Suppressor macrophage treated with lipopolysaccharide for 1 hour (primary cell): ENCODE measurements at places on chromosomes 12 and 14.

- no peak for DNase-seq
Measured at GRCh38 chr12:48265777-48266176, 62.7 kb upstream of the OR10AD1 start.

GRCh38 chr12:82015623-82016347 lies 256.6 kb upstream of the PPFIA2 start:
- no peak for DNase-seq

- DNase-seq: peak; percentile 32
Measured at GRCh38 chr14:70317969-70318634, 41.4 kb downstream of the COX16 start.

DNA sequence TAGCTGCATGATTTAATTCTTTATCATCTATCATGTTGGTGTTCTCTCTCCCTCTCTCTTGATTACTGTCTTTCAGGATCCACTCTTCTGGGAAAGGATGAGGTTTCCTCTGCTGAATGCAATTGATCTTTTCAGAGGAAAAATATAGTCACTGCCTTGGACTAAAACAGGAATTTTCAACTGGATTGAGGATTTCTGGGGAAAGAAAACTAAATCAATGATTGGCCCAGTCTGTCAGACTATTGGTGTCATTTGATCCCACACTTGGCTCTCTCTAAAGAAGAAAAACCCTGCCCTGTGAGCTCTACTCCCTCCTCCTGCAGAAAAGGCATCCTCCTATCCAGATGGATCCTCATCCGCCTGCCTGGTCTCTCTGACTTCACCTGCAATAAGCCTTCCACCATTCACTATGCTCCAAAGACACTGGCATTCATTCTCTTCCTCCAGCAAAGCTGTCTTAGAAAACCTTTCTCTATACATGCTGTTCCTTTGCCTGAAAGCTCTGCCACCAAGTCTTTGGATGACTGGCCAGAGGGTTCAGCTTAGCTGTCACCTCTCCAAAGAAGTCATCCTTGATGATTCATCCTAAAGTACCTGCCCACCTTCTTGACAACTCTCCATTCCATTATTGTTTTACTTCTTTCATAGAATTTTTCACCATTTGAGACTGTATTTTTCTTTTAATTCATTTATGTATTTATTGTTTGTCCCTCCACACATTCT lies 127.7 kb upstream of the CAND1 start:
- no peak for DNase-seq

- no peak for DNase-seq
Measured at GRCh38 chr14:96195441-96196081, 9.1 kb upstream of the BDKRB2 start.

DNA sequence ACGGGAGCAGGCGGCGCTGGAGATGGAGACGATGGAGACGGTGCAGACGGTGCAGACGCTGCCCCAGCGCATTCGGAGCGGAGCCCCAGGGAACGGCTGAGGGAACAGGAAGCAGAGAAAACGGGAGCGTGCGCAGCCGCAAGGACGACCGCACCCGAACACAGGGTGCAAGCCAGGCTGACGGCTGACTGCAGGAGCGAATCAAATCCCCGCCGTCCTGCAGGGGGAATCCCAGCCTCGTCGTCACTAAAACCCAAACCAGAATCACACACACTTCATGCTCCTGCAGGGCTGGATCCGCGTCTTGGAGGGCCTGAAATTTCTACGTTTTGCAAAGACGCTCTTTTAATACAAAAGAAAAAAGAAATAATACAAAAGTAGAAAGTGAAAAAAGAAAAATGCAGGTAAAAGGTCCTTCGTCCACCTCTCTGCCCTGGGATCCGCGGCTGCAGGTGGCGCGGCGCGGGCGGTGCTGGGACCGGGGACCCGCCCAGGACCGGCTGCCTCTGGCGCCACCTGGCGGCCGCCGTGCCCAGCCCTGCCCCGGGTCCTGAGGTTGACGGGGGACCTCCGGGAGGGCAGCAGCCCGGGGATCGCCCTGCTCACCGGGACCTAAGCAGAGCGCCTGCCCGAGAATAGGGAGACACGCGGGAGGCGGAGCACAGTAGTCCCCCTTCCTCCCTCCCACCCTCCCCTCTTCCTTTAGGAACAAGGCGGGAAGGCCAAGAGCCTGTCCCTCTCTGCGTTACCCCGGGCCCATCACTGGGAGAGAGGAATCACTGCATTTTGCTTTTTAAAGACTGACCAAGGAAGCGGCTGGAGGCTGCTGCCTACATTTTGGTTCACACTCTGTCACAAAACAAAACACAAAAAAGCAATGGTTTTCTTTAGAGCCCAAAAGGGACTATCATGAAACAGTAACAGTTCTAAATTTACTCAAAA lies 20.1 kb downstream of the STX2 start:
- peak; percentile 89 for DNase-seq

- no peak for DNase-seq
Measured at GRCh38 chr12:65324551-65324950, 46.1 kb downstream of the MSRB3 start.

GRCh38 chr12:116266631-116267349 lies 10.7 kb downstream of the MED13L start:
- DNase-seq: peak; percentile 62

DNA sequence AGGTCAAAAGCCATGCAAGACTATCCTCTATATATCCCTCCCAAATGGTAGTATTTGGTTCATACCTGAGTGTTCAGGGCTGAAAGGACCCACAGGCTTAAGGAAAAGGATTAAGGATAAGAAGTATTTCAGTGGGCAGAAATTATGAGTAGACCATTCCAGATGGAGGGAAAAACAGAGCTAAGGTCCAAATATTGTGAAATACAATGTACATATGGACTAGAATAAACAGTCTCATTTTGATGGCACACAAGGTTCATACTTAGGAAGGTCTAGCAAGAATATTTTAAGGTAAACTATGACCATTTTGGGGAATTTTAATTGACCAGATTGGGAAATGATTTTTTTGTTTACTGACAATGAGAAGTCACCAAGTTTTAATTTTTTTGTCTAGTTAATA lies 124.6 kb downstream of the PRKD1 start:
- DNase-seq: no peak

DNA sequence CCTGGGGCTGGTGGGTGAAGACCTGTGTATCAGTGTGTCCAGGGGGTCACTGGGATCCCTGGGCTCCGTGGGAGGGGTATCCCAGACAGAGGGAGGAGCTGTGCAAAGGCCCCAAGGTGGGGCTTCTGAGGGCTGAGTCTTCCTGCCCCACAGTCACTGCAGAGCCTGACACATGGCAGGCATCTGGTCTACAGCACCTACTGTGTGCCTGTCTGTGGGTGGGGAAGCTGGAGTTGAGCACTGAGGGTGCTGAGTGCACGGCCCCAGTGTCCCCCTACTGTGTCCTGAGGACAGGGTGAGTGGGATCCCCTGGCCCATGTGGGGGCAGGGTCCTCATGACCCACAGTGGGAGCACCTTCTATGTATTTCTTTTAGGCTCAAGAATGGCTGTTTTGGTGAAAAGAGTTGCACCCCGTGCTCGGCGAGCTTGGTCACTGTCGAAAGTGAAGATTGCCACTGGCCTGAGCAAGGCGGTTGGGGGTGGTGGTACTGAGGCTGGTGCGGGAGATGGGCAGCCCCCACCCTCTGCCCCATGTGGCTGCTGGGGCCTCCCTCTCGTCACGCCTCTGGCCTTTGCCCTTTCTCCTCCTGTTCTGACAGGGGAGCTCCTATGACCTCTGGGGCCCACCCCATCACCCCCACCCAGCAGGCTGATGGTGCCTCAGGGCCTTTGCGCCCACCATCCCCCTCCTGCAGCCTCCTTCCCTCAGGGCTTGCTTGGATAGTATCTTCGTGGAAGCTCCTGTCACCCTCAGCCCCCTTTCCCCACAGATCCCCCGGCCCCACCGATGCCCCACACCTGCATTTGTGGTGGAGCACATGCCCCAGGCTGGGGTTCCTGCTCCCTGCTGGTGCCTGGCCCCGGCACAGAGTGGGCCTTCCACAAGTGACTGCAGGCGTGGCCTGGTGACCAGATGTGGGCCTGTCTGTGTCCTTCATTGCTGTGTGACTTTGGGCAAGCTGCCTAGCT lies 55.8 kb downstream of the BEGAIN start:
- no peak for DNase-seq

DNA sequence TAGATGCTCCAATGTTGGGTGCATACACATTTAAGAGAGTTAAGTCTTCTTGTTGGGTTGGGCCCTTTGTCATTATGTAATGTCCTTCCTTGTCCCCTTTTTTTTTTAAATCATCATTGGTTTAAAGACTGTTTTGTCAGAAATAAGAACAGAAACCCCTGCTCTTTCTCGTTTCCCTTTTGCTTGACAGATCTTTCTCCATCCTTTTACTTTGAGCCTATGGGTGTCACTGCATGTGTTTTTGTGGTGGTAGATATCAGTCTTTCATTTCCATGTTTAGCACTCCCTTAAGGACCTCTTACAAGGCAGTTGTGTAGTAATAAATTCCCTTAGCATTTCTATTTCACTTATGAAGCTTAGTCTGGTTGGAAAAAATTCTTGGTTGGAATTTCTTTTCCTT lies 47.4 kb downstream of the RTN1 start:
- no peak for DNase-seq

GRCh38 chr12:132162508-132163031 lies 18.3 kb downstream of the NOC4L start:
- DNase-seq: peak; percentile 78

DNA sequence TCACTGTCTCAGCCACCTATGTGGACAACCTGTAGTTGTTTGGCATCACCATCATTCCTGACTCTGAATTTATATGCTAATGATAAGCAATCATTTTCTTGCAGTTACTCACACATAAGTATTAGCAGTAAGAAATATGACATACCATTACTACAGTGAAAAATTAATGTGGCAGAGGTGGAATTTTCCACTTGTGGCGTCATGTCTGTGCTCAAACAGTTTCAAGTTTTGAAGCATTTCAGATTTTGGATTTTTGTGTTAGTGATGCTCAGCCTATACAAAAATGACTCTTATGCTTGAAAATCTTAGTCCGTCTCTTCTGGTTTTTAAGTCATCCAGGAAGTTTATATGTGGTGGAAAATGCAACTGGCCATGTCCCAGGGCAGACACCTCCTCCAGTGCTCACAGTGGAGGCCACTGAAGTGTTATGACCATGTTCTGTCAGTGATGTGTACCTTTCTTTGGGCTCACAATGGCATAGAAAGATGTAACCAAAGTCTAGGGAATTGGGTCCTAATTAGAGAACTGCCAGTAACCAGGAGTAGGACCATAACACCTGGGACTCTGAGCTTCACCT lies 220.6 kb downstream of the SYT1 start:
- DNase-seq: no peak

DNA sequence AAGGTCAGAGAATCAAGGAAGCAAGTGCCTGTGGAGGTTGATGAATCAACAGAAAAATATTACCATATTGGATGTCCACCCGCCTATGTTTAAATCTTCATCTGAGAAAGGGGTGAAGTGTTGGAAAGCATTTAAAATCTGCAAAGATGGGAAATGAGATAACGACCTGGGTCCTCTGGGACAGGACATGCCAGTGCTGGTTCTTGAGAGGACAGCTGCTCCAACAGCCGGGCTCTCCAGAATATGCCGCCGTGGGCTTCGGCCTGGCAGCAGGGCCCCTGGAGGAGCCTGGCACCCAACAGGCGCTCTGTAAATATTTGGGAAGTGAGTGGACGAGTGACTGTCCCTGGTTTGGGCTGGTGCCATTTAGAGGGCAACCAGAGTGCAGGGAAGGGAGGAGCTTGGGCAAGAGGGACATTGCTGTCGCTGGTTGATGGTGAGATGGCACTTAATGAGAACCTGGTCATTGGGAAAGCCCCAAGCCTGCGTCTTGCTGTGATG lies 129.9 kb downstream of the KCNA5 start:
- DNase-seq: no peak

DNA sequence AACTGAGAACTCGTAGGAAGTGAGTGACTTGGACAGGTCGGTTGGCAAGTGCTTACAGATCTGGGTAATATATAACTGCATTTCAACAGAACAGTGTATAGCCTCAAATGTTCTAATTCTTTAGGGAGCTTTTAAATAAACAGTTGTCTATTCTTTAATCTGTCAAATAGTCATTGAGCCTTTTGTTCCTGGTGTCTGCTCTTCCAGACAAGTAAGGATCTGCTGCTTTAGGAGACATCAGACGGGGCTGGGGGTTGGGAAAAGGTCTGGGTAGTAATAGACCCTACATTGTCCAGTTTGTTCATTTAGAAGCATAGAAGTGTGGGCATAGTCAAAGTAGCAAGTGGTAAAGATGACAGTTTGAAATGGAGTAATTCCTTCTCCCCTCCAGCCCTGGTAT lies 2.0 kb downstream of the PTPN11 start:
- no peak for DNase-seq

DNA sequence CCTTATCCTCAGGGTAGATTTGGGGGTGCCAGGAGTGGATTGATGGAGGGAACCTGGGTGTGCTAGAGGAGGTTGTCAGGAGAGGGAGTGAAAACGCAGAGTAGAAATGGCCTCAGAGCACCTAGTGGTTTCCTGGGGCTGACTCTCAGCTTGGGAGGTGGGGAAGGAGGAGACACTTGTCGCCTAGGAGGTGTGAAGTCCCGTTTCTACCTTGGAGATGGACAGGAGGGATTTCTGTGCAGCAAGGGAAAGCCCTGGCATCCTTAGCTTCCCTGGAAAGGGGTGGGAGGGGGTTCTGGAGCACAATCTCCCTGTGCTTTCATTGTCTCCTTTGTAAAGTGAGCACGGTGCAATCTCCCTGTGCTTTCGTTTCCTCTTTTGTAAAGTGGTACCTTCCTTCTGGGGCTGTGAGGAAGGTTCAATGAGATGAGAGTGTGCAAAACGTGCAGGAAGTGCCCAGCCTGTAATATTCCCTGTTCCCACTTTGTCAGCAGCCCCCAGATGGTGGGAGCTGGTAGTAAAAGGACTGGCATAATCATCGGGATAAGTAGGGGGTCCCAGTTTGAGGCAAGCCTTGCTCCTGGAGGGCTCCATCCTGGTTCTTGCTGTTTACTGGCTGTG lies 1.6 kb downstream of the OAS3 start:
- peak; percentile 42 for DNase-seq

DNA sequence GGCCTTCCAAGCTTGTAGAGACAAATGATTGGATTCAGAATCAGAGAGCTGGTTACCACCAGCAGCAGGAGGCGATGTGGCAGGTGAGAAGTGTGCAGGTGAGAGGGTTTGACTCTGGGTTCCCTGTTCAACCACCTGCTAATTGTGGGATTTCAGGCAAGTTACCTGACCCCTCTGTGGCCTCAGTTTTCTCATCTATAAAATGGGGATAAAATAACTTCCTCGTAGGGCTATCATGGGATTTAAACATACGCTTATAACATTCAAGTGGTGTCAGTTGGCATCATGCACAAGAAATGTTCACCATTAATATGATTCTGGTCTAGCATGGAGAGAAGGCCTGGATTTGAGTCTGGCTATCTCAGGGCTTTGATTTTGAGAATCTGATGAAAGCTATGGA lies 143.8 kb upstream of the MYL2 start:
- DNase-seq: no peak

GRCh38 chr12:97754306-97754705 lies 291.7 kb downstream of the RMST start:
- DNase-seq: no peak

- DNase-seq: no peak
Measured at GRCh38 chr12:64203036-64203435, 19.1 kb downstream of the KICS2 start.
